RPMI7951 (cell line): ENCODE measurements at places on chromosomes 2 and 18. TPM values are rescaled to one million over a fixed set of nuclear protein-coding genes. Genes with fewer than 3 reads are reported as not detected.

GRCh38 chr2:97851172-97851571, 137.8 kb downstream of the ZAP70 start:
- DNase-seq, result no peak

Gene RBM43
- total RNA-seq, result 4.4 and 5.6 TPM in 2 replicates

- peak; percentile 42 for DNase-seq
Observed at GRCh38 chr2:237132799-237133198, 47.1 kb downstream of the COPS8 start.

GRCh38 chr2:223545830-223546229, 56.3 kb downstream of the SCG2 start:
- DNase-seq, result peak; percentile 70

DNA sequence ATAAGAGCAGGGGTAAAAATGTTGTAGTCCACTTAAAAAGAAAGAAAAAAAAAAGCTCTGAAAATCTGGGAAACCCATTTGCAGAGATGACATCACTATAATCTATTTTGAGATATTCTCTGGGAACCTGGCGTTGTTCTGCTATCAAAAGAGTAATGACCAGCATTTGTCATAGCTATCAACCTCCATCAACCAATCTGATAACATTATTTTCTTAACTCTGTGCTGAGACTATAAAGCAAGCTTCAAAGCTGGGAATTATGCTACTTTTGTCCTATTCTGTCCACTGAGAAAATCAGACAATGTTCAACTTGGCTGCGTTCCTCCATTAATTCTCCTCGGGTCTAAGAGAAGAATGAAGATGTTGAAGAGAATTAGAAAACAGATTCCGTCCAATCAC, 107.5 kb downstream of the STK39 start:
- DNase-seq, result no peak

GRCh38 chr18:25621144-25621543, 269.2 kb upstream of the ZNF521 start:
- peak; percentile 38 for DNase-seq

- DNase-seq, result no peak
Observed at GRCh38 chr2:105397953-105398335, 907 bp downstream of the FHL2 start.

DNA sequence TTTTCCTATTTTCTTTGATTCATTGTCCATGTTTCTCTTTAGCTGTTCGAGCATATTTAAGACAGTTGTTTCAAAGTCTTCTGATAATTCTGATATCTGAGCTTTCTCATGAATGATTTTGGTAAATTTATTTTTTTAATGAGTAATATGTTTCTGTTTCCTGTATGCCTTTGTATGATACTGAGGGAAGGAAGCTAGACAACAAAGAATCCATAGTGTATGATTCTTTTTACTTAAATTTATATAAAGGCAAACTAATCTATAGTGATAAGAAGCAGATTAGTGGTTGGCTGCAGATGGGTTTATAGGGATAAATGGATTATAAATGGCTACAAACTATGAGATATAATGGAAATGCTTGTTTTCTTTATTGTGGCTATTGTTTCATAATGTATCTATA, 352.7 kb upstream of the CDH2 start:
- DNase-seq, result no peak

Gene UGT1A5
- total RNA-seq, result not detected in 2 replicates

- no peak for DNase-seq
Observed at GRCh38 chr18:56451188-56451587, 187.2 kb downstream of the TXNL1 start.

GRCh38 chr2:216385478-216385877, 13.2 kb upstream of the MARCHF4 start:
- no peak for DNase-seq

Gene CYS1
- 0.12 and 2.2 TPM in 2 replicates for total RNA-seq

Gene CDH19
- 2.1 and 2.3 TPM in 2 replicates for total RNA-seq

- no peak for DNase-seq
Observed at GRCh38 chr2:181947273-181947672, 38.4 kb upstream of the PPP1R1C start.

Gene SPEG
- 32.7 and 33.3 TPM in 2 replicates for total RNA-seq

Gene ITPRIPL1
- 14.5 and 15.9 TPM in 2 replicates for total RNA-seq

Gene POMC
- 5.8 and 9.0 TPM in 2 replicates for total RNA-seq

DNA sequence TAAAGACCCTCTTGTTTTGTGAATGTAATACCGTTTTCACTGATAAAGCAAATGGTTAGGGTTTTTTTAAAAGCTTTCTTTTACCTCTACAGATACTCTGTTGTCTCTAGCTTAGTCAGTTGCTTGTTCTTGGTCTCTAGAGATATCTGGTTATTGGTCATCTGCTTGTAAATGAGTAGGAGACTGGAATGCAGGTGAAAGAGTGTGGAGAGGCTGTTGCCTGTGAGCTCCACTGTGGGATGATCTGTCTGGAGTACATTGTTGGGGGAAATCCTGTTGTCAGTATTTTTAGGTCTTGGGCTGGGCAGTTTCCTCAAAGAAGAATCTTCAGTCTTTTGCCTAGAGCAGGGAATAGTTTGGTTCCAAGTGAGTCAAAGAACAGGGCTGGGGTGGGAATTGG, 67.7 kb downstream of the SMCHD1 start:
- DNase-seq, result no peak

Gene B3GNT7
- 0.49 and 0.60 TPM in 2 replicates for total RNA-seq

DNA sequence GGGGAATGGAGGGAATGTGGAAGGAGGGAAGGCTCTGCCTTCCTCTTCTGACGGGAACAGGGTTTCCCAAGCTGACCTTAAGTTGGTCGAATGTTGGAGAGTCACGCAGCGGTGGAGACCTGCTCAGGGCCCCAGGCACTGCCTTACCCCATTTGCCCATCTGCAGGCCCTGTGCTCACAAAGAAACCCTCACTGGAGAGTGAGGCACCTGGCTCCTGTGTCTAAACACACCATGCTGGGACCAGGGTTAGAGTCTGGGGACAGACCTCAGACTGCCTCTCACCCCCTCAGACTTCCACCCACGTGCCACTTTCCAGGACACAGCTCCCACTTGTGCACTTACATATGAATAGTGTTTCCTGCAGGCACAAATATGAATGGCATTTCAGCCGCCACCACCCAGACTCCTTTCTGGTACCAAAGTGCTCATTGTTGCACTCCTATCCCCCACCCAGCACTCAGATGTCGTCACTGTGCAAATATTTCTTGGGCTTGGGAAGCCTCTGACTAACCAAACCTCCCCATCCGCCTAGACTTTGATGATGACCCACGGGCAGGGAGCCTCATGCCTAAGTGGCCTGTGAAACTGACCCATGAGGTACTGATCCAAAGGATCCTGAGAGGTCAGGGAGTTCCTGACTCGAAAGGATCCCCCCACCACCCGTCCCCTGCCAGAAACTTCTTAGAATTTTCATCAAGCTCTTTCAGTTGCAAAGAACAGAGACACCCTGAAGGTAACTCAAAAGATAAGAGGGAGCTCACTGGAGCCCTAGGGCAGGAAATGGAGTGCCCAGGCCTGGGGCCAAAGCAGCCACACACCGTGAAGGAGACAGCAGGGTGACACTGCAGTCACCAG, 78.3 kb downstream of the STPG4 start:
- DNase-seq, result peak; percentile 99
